Endothelial cell (in vitro differentiated cells): ENCODE measurements at places on chromosomes 4 and X.

GRCh38 chr4:110492522-110492921, 16.6 kb downstream of the ENPEP start:
- no peak for DNase-seq

- no peak for DNase-seq
Measured at GRCh38 chr4:93743022-93743421, 85.5 kb upstream of the ATOH1 start.

GRCh38 chr4:86963697-86964096, 28.9 kb downstream of the AFF1 start:
- no peak for DNase-seq

GRCh38 chrX:24659646-24660045, 12.5 kb upstream of the PCYT1B start:
- DNase-seq: no peak

DNA sequence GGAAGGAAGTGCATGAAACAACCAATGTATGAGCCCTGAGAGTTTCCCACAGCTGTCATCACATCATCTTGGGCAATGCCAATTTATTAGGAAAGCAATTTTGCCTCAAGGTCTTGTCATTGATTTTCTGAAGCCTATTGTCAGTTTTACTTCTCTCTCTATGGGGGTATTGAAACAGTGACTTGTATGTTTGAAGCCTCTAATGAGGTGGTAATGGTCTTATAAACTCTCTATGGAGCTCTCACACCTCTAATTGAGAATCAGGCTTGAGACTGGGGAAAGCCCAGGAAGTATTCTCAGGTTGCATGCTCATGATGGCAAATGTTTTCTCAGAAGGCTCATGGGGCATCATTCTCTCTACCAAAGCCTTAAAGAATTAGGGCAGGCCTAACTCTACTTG, 308.2 kb upstream of the EMCN start:
- DNase-seq: no peak

GRCh38 chr4:140012688-140013486, 141.1 kb downstream of the MAML3 start:
- peak; percentile 56 for DNase-seq

DNA sequence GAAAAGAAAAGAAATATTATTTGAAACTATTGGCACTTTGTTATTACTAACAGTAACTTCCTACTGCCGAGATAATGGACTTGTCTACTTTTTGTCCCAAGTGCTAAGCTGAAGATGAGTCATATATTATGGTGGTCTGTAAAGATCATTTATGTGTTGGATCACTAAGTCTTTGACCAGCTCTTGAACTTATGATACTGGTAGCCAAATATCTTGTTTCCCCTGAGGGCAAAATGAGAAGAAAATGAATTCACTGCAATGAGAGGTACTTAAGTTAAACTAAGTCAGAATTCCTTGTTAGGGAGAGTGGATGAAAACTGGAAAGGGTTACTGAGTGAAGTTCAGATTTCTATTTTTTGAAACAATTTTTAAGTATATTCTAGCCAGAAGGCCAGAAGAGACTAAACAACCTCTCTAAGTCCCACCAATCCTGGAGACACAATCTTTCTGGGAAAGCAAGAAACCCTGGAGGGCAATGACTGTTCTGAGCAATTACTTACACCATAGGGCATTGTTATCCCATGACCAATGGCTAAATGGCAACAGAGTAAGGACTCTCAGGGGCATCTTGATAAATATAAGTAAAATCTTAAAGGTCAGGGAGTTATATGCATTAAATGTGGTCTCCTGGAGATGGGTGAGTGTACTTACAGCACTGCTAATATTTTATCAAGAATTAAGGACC, 287.7 kb downstream of the STIM2 start:
- DNase-seq: no peak

DNA sequence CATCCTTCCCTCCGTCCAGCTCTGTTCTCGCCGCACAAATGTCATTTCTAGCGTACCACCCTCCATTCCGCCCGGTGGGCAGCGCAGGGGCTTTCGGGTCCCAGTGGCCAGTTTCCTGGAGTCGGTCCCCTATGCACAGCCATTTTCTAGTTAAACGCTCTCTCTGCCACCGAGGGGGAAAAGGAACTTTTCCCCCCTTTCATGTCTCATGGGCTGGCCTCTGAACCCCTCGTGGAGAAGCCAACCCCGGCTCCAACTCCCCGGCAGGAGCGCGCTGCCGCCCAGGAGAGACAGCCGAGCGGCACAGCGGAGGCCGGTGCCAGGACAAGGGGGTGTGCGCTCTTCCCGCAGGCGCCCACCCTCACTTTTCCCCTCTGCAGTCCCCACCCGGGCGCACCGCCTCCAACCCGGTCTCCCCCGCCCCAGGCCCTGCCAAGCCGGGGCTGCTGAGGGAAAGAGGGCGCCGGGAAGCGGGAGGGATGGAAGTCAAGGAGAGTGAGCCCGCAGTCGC, 662 bp downstream of the APBB2 start:
- DNase-seq: peak; percentile 43

DNA sequence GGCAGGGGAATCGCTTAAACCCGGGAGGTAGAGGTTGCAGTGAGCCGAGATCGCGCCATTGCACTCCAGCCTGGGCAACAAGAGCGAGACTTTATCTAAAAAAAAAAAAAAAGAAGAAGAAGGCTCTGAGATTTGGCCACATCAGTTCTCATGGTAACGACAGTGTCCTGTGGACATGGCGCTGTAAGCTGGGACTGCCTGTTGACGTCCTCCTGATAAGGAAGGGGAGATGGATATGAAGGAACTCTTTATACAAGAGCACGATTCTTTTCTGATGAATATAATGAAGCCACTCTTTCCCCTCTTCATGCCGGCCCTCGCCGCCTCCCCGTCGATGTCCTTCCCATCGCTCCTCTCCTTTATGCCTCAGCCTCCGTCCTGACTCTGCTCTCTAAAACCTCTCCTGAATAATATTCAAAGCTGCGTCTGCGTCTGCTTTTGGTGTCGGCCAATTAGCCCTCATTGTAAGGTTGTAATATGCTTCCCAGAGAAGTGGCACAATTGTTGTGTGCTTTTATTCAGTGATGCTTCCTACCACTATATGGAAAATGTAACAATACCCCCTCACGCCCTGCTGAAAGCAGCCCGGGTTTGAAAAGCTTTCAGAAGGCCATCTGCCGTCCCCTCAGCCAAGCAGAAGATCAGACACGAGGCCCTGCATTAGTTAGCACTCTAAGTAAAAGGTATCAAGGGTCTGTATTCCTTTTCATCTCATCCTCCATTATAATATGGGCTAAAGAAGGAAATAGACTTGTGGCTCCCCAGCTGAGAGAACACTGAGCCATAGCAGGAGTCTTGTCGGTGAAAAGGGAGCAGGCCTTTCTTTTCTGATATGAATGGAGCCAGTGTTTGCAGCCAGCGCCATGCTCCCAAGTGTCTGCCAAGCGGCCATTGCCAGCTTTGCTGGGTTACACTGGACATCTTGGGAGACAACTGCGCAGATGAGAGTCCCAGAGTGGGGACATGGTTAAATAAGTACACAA, 22.1 kb upstream of the SCOC start:
- DNase-seq: no peak

- DNase-seq: no peak
Measured at GRCh38 chrX:53000447-53001135, 42.3 kb upstream of the FAM156A start.

DNA sequence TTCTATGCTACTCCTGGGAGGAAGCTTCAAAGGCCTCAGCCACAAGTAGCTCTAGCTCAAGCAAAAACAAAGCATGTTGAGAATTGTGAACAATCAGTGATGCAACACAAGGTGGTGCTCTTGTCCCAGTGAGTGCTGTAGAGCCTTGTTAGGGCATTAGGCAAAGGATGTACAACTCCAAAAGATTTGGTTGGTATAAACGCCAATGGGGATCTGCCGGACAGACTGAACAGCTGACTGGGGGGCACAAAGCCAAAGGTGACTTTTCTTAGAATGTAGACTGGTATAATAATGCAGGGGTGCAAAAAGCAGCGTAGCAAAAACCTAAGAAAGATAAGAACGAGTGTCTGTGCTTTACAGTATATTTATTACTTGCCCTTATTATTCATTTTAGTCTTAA, 62.6 kb upstream of the ALB start:
- peak; percentile 50 for DNase-seq

DNA sequence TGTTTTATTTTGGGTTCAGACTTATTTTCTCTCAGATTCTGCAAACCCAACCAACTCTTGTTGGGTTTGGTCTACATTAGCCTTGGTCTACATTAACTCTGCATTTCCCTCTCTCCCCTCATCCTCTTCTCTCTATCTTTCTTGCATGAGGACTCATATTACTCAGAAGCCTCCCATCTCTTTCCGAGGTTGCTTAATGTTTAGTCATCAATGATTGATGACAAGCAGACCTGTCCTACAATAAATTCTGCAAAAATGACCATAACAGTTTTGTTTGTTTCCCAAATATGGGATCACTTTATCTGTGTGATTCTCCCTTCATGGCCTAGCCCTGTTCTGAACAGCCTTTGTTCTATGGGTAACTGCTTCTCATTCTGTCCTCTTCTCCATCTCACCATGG, 75.2 kb downstream of the GABRB1 start:
- DNase-seq: no peak

GRCh38 chr4:37400241-37400881, 155.8 kb downstream of the NWD2 start:
- no peak for DNase-seq

GRCh38 chr4:151798678-151799416, 38.0 kb upstream of the GATB start:
- DNase-seq: no peak

- peak; percentile 57 for DNase-seq
Measured at GRCh38 chr4:153207567-153207966, 3.3 kb downstream of the TRIM2 start.

GRCh38 chrX:34371754-34372153, 239.6 kb upstream of the FAM47A start:
- no peak for DNase-seq

DNA sequence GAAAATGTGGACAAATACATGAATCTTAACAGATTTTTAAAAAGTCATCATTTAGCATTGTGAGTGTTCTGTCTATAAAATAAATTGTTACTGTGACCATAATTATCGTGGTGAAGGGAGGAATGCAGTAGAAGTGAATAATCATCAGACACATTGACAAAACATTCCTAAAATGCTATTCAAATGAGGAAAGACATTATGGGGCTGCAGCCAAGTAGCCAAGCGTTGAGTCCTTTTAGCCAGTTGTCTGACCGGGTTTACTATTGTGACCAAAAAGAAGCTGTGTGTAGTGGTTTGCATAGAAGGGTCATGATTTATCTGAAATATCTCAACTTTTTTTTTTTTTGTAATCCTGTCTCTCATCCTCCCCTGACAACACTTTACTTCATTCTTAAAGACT, 19.5 kb downstream of the WWC2 start:
- no peak for DNase-seq

DNA sequence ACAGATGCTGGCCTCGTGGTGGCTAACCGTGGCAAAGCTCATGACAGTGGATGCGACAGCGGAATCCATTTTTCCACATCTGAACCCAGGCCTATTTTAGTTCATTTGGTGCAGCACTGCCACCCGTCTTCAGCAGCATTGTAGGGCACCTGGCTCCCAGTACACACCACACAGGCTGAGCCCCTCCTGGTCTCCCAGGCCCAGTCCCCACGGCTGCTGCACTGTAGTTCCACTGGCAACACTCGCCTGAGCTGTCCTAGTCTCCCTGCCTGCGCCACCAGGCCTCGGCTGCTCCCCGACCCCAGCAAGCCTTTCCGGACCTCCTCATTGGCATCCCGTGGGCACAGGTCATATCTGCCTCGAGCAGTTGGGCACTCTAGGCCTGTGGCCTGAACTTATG, 76.2 kb downstream of the MTMR1 start:
- DNase-seq: no peak

- DNase-seq: no peak
Measured at GRCh38 chr4:139144161-139144859, 32.7 kb downstream of the ELF2 start.

DNA sequence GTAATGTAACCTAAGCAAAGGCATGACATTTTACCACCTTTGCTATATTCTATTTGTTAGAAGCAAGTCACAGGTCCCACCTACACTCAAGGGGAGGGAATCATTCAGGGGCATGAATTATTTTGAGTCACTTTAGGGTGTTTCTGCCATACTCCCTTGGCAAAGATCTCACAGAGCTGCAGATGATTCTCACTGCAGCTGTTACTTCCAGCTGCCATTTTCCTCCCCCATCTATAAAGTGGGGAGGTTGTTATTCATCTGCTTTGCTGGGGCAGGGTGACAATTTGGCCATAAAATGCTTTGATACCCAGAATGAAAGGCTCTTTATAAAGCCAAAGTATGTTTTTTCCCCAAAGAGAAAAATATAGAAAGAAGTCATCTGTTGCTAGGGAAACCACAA, 136.5 kb upstream of the SMIM31 start:
- DNase-seq: no peak

GRCh38 chr4:7824218-7824617, 115.4 kb downstream of the AFAP1 start:
- no peak for DNase-seq

DNA sequence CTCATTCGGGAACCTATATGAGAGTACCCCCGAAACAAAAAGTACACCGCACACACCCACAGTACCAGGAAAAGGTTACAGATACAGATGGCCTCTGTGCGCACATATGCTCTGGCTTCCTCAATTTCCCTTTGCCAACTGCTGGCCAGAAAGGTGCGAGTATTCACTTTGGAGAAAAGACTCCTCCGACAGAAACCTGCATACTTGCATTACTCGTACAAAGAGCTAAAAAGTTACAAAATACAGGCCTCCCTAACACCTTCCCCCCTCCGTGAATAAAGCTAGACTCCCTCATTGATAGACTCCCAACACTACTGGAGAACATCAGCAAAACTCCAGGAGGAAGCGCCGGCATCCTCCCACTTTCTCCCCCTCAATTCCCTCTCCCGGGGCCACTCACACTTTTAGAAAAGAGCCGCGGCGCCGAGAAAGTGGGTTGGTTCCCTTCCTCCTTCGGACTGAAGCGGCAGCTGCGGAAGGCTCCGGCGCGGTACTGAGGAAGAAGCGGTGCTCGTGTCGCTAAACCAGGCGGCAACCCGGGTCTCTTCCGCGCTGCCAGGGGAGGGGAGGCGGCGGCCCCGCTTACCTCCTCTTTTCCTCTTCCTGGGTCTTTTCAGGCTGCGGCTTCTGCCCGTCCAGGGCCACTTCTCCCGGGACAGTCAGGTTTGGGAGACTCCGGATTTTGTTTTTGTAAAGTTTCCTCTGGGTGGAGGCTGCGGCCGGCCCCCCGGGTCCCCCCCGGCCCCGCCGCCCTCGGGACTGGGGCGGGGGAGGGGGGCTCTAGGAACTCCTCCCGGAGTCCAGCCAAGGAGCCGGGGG, 1.1 kb downstream of the FBXW7 start:
- DNase-seq: peak; percentile 62

GRCh38 chr4:37879365-37879764, 11.5 kb upstream of the TBC1D1 start:
- no peak for DNase-seq

- DNase-seq: no peak
Measured at GRCh38 chrX:43898406-43899035, 16.3 kb upstream of the MAOB start.
